ENCODE measurements at places on chromosomes 7 and 10.

DNA sequence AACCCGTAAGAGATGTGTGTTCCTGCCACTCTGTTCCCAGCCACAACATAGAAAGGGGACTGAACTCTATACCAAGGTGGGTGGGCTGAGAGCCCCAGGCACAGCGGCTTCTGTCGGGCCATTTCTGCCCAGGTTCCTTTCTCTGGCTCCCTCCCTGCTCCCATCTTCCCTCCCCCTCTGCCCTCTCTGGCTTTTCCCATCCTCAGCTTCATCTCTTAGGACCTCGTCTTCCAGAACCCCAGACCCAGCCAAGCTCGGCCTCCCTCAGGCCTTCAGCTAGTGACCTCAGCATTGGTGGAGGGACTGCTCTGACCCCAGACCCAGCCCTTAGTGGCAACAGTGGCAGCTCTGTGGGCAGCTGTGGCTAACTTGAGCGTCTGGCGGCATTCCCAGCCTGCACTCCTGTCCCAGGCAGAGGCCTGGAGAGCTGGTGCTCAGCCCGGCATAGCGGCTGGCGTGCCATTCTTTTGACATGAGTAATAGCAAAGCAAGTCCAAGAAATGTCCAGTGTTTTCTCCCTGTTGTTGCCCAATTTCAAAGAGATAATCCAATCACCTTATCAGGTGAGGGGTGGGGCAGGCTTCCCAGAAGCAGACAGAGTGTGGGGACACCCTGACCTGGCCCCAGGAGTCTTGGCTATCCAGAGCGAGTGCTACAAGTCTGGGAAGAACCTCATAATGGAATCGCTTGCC lies 15.9 kb downstream of the PTPRE start:
- no peak for DNase-seq

- DNase-seq = no peak
These were observed 267.0 kb upstream of the TCERG1L start for GRCh38 chr10:131578472-131578970.

- peak; percentile 47 for DNase-seq
These were observed 115.2 kb downstream of the LHPP start for GRCh38 chr10:124576526-124577420.

DNA sequence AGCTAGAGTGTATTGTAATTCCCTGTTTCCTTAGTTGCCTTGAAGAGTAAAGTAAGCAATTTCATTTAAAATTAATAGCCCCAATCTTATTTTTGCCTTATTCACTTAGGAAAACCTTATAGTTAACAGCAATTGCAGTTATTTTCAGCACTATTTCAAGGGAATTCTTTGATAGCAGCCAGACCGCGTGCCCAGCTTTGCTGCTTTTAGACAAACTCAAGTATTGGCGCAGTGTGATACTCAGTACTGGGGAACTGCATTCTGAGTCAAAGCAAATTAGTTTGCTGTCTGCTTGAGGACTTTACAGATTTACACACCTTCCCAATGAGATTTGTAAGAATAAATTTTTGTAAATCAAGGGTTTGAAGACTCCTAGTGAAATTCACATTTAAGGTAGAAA lies 21.2 kb downstream of the PRKG1 start:
- DNase-seq = no peak

GRCh38 chr10:76248649-76249200 lies 817.3 kb downstream of the LRMDA start:
- no peak for DNase-seq

GRCh38 chr10:132957131-132957530 lies 14.8 kb upstream of the CFAP46 start:
- peak; percentile 70 for DNase-seq

Data from spleen (tissue), 13 donors.